ENCODE measurements at places on chromosomes 16 and 17. TPM values are rescaled to one million over a fixed set of nuclear protein-coding genes. Genes with fewer than 3 reads are reported as not detected.

DNA sequence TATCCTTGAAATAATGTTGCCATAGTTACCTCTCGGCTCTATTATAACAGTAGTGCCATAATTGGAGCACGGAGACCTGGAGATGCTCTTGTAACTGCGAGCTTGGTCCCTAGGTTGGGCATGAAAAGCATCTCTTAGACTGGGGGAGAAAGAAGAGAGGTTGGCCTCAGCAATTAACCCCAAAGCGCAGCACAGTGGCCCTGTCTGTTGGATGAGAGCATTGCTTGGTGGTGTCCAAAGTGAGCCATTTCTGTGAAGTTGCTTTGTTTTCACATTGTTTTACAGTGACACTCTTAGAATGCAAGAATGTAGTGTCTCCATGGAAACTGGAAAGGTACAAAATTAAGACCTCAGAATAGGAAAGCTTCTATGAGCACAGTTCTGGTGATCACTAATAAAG is 660.7 kb upstream of the EEF2KMT start:
- no peak for DNase-seq

PIK3R6 gene
- 0.96 TPM for total RNA-seq

GRCh38 chr16:81478876-81479511 is 34.4 kb downstream of the CMIP start:
- DNase-seq = no peak

CAPNS2 gene
- total RNA-seq = not detected

DNA sequence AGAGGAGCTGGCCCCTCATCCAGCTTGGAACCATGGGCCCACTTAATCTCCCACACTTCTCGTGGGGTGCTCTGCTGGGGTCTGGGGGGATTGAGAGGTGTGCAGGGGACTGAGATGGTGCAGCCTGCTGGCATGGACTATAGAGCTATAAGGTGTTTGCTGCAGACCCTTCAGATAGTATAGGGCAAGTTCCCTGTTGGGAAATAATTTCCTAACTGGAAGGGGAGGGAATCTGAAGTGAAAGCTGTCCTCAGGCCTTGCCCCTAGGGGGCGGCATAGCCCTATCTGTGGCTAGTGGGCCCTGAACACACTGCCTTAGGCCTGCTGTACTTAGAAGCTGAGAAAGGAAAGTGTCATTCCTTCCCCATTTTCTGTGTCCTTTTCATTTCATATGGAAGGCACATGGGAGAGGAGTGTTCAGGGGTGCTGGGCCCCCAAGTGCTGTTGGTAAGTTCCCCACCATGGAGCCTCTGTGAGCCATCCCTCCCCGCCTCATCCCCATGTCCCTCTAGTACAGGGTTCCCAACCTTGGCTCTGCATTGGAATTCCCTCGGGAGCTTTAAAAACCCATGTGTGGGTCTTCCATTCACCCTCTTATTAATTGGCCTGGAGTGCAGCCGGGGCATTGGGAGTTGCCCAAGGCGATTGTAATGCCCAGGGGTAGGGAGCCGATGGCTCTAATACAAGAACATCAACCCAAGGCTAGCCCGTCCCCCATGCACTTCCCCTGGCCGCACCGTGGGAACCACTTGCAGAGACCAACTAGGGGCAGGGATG is 19.7 kb downstream of the GOSR2 start:
- peak; percentile 75 for DNase-seq

FBXW10B gene
- 0.66 TPM for total RNA-seq

MYH8 gene
- not detected for total RNA-seq

DNA sequence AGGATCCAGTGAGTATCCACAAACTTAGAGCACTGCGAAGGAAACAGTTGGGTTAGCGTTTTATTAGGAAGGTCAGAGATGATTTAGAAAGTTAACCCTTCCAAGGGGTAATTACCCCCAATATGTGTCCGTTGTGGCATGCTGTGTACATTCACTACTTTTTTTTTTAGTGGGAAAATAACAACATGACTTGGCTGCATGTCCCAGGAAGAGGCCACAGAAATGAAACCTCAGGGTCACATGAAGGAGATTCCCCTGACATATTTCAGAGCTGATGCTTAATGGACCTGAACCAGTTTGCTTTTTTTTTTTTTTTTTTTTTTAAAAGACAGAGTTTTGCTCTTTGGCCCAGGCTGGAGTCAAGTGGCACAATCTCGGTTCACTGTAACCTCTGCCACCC is 167.5 kb downstream of the PRKCA start:
- DNase-seq = no peak

PLCD3 gene
- total RNA-seq = 2.9 TPM

DNA sequence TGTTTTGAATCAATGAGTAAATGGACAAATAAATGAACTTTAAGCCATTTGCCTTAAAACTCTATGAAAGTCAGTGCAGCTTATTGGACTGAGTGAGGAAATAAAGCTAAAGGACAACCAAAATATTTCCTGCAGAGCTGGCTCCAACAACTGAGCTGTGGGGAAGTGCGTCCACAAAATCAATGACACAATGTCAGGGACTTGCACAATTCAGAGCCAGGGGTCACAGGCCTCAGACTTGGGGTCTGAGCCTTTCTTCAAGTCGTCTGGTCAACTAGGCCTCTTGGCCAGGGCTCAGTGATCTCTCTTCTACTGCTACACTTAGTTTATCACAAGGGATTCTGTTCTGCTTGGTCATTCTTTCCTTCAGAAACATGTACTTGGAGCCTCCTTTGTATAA is 26.2 kb upstream of the RHBDL3 start:
- no peak for DNase-seq

All from activated CD4-positive, alpha-beta T cell treated with anti-CD3 and anti-CD28 coated beads for 36 hours (primary cell).